Trophoblast cell (in vitro differentiated cells and primary cell): ENCODE measurements at places on chromosomes 5 and 9.

GRCh38 chr9:36337865-36338264, 62.2 kb downstream of the RNF38 start:
- H3K4me1 ChIP-seq, result no peaks in the 10 kb centered on the region
- no peak overlapping the region for H3K27ac ChIP-seq
- H3K27me3 ChIP-seq, result no peaks in the 10 kb centered on the region
- no peak for DNase-seq

- no peaks in the 10 kb centered on the region for H3K27me3 ChIP-seq
- H3K27ac ChIP-seq, result no peak overlapping the region
- DNase-seq, result no peak
- no peak overlapping the region for H3K4me3 ChIP-seq
- H3K36me3 ChIP-seq, result no peaks in the 10 kb centered on the region
- H3K4me1 ChIP-seq, result no peaks in the 10 kb centered on the region
Observed at GRCh38 chr9:100056561-100056960, 42.2 kb downstream of the ERP44 start.

- no peak overlapping the region for H3K4me3 ChIP-seq
- DNase-seq, result no peak
- no peaks in the 10 kb centered on the region for H3K27me3 ChIP-seq
- H3K27ac ChIP-seq, result no peak overlapping the region
- no peaks in the 10 kb centered on the region for H3K36me3 ChIP-seq
Observed at GRCh38 chr5:71864730-71865601, 145.9 kb downstream of the CARTPT start.

DNA sequence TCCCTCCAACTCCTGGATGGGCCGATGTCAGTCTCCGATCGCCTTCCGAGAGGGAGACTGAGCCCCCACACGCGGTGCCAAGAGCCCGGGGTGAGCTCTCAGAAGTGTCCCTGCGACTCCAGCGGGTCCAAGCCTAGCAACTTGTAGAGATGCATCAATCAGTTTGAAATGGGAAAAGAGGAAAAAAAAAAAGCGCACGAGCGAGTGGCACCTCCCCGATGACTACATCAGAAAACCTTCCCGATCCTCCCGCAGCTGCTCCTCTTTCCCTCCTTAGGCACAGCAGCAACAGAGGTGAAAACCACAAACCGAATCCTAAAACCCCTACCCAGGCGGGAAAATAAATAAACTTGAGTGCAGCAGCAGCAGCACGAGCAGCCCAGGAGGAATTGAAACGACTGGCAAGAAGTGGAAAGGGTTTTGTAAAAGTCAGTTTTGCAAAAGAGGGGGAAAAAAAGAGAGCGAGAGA, 1.0 kb upstream of the EFNA5 start:
- DNase-seq, result peak; percentile 70
- H3K4me3 ChIP-seq, result peak overlapping the region; percentile 86
- no peaks in the 10 kb centered on the region for H3K4me1 ChIP-seq
- no peaks in the 10 kb centered on the region for H3K27me3 ChIP-seq

DNA sequence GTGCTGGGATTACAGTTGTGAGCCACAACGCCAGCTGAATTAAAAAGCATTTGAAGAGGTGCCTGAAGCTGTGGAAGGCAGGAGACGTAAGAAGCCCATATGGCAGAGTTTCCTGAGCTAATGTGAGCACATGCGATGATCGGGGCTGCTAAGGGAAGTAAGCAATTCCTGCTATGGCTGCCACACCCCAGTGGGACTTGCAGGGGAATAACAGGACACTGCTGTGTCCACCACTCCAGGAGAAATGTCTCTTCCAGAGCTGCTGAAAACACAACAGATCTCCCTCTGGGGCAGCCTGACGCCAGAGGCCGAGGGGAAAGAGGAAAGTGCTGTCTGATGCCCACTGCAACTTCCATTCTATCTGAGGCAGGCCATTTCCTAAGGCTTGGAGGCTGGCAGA, 46.2 kb upstream of the ANKRD55 start:
- peak overlapping the region; percentile 78 for H3K27ac ChIP-seq
- no peak overlapping the region for H3K4me3 ChIP-seq
- no peak for DNase-seq

DNA sequence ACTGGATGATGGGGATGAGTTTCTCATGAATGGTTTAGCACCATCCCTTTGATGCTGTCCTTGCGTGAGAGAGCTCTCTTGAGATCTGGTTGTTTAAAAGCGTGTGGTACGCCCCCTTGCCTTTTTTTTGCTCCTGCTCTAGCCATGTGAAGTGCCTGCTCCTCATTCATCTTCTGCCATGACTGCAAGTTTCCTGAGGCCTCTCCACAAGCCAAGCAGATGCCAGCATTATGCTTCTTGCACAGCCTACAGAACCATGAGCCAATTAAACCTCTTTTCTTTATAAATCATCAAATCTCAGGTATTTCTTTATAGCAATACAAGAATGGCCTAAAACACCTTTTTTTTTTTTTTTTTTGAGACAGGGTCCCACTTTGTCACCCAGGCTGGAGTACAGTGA, 32.8 kb downstream of the FNIP1 start:
- no peaks in the 10 kb centered on the region for H3K27me3 ChIP-seq
- no peaks in the 10 kb centered on the region for H3K4me1 ChIP-seq
- H3K36me3 ChIP-seq, result no peaks in the 10 kb centered on the region
- H3K4me3 ChIP-seq, result no peak overlapping the region
- H3K27ac ChIP-seq, result no peak overlapping the region
- no peak for DNase-seq

DNA sequence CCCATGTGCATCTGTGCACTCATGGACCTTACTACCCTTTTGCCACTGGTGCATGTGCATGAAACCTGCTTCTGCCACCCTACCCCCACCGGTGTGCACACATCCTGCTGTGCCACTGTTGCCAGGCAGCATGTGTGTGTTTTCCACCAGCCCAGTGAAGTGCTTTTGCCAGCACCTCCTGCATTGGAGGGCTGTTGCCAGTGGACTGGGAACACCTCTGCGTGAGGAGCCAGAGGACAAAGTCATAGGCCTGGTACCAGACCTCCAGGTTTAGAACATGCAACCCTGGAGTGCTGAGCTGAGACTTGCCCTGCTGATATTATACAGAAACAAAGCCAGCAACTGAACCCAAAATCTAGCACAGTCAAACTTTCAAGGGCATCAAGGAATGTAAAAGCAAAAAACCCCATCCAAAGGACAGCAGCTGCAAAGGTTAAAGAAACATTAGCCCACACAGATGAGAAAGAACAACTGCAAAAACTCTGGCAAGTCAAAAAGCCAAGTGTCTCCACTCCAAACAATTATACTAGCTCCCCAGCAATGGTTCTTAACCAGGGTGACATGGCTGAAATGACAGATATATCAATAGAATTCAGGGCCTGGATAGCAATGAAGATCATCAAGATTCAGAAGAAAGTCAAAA, 70.6 kb upstream of the PTPN3 start:
- no peak overlapping the region for H3K27ac ChIP-seq
- H3K27me3 ChIP-seq, result no peaks in the 10 kb centered on the region
- H3K4me3 ChIP-seq, result no peak overlapping the region
- H3K4me1 ChIP-seq, result peaks cover 2% of the 10 kb centered on the region

- no peaks in the 10 kb centered on the region for H3K27me3 ChIP-seq
- DNase-seq, result no peak
- H3K36me3 ChIP-seq, result no peaks in the 10 kb centered on the region
Observed at GRCh38 chr5:110203661-110204060, 513.9 kb downstream of the MAN2A1 start.

DNA sequence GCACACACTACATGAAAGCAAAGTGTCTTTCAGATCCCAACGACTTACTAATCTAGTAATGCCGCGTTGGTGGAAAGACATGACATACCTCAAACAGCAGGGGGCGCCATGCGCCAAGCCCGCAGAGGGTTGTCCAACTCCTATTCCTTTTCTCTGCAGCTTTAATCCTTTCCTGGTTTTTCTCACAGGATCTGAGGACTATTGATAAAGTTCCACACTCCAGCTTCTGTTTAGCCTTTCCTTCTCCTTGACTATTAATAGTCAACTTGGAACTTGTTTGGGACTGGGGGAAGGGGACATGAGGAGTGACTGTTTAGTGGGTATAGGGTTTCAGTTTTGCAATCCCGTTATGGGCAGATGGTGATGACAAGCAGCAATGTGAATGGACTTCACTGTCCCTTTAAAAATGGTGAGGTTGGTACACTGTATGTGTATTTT, 62.9 kb downstream of the OTULIN start:
- H3K27ac ChIP-seq, result no peak overlapping the region
- H3K27me3 ChIP-seq, result no peaks in the 10 kb centered on the region
- H3K4me1 ChIP-seq, result peaks cover 16% of the 10 kb centered on the region
- DNase-seq, result peak; percentile 91

DNA sequence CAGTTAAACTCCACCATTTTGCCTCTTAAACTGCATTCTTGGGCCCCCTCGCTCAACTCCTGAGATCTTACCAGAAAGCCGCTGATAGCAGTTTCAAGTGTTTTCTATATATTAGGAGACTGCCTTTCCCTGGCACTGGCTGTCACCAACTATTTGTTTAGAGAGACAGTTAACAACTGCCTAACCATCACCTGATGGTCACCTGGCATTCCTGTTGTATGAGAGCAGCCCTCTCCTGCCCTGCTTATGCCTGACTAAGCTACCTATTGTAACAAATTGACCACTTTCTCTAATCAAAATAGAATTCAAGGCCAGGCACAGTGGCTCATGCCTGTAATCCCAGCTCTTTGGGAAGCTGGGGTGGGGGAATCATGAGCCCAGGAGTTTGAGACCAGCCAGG, 28.0 kb upstream of the SIL1 start:
- peaks cover 5% of the 10 kb centered on the region for H3K4me1 ChIP-seq
- DNase-seq, result no peak
- H3K27ac ChIP-seq, result no peak overlapping the region
- no peaks in the 10 kb centered on the region for H3K27me3 ChIP-seq
- H3K36me3 ChIP-seq, result no peaks in the 10 kb centered on the region

- no peak overlapping the region for H3K27ac ChIP-seq
- no peak overlapping the region for H3K4me3 ChIP-seq
- H3K27me3 ChIP-seq, result no peaks in the 10 kb centered on the region
- DNase-seq, result peak; percentile 25
- H3K4me1 ChIP-seq, result no peaks in the 10 kb centered on the region
- no peaks in the 10 kb centered on the region for H3K36me3 ChIP-seq
Observed at GRCh38 chr5:169742771-169743296, 105.8 kb downstream of the DOCK2 start.

DNA sequence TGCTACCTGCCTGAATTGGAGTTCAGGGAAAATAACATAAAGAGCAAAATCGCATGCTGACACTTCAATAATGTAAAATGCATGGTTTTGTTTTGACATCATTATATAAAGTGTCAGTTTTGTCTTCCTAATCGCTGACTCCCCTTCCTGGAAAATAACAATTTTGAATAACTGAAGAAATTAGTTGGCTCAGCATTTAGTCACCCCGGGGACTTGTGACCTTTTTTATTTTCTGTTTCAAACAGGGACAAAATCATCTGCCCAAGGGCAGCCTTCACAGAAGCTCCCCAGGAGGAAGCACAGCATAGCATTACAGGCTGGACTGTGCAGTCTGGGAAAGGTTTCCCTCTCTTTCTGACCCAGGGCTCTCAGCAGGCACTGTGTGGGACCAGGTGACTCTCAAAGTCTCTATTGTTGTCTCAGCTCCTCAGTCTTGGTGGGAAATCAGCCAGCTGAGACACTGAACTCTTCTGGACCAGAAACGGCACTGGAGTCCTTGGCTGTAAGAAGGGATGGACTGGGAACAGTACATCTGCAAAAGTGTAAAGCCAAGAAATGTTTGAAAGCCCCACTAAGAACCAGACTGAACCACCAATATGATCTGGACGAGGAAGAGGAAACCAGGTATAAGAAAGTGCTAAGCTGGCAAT, 671.3 kb upstream of the KLF4 start:
- H3K27ac ChIP-seq, result no peak overlapping the region
- H3K36me3 ChIP-seq, result no peaks in the 10 kb centered on the region
- no peaks in the 10 kb centered on the region for H3K4me1 ChIP-seq
- H3K27me3 ChIP-seq, result no peaks in the 10 kb centered on the region

- no peak overlapping the region for H3K4me3 ChIP-seq
- H3K4me1 ChIP-seq, result no peaks in the 10 kb centered on the region
Observed at GRCh38 chr5:41967401-41967800, 42.3 kb downstream of the FBXO4 start.

- H3K27ac ChIP-seq, result no peak overlapping the region
- H3K27me3 ChIP-seq, result no peaks in the 10 kb centered on the region
- H3K4me1 ChIP-seq, result no peaks in the 10 kb centered on the region
- no peak for DNase-seq
- no peak overlapping the region for H3K4me3 ChIP-seq
- no peaks in the 10 kb centered on the region for H3K36me3 ChIP-seq
Observed at GRCh38 chr9:109963079-109963478, 183.1 kb downstream of the PALM2AKAP2 start.

GRCh38 chr5:125409861-125410536, 663.6 kb upstream of the ZNF608 start:
- DNase-seq, result no peak
- H3K27me3 ChIP-seq, result no peaks in the 10 kb centered on the region
- H3K4me3 ChIP-seq, result no peak overlapping the region
- peak overlapping the region; percentile 80 for H3K27ac ChIP-seq
- H3K36me3 ChIP-seq, result no peaks in the 10 kb centered on the region

DNA sequence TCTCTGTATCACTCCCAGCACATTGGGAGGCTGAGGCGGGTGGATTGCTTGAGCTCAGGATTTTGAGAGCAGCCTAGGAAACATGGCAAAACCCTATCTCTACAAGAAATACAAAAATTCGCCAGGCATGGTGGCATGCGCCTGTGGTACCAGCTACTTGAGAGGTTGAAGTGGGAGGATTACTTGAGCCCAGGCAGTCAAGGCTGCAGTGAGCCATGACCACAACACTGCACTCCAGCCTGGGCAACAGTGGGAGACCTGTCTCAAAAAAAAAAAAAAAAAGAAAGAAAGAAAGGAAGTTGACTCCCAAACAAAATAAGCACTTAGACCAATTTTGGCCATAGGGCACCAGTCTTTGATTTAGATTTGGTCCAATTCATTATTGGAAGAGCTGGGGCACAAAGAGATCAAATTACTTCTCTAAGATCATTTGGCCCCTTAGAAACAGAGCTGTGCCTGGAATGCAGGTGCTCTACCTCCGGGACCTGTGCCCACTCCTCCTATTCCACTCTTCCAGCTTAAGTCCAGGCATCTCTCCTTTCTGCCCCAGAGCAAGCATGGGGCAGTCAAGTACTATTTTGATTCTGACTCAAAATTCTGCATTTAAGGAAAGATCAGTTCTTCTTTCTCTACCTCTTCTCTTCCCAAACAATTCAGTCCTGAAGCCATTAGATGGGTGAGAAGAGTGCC, 59.0 kb downstream of the ALDH7A1 start:
- H3K4me1 ChIP-seq, result no peaks in the 10 kb centered on the region
- no peaks in the 10 kb centered on the region for H3K36me3 ChIP-seq
- no peaks in the 10 kb centered on the region for H3K27me3 ChIP-seq
- no peak for DNase-seq
- no peak overlapping the region for H3K4me3 ChIP-seq

GRCh38 chr9:106969696-106970095, 106.7 kb downstream of the ZNF462 start:
- no peak overlapping the region for H3K27ac ChIP-seq
- no peak for DNase-seq
- no peak overlapping the region for H3K4me3 ChIP-seq
